ENCODE measurements at places on chromosomes 13 and 19.

GRCh38 chr13:99975626-99976025 lies 4.1 kb upstream of the ZIC5 start:
- DNase-seq, result no peak

DNA sequence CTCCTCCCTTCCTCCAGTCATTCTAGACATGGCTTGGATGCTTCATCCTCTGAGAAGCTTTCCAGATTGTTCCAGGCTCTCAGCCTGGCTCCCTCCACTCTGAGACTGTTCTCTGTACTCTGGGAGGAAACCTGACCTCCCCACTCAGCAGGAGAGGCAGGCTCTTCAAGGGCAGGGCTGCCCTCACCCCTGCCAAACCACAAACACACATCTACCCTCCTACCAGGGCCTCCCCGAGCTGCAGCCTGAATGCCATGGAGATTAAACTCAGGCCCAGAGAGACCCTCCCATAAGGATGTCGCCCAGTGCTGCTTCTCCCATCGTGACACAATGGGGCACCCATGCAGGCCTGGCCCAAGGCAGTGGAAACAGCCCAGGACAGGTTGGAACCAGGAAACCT lies 16.2 kb downstream of the NUMBL start:
- no peak for DNase-seq

- DNase-seq, result no peak
Measured at GRCh38 chr19:47389150-47389556, 30.2 kb downstream of the MEIS3 start.

DNA sequence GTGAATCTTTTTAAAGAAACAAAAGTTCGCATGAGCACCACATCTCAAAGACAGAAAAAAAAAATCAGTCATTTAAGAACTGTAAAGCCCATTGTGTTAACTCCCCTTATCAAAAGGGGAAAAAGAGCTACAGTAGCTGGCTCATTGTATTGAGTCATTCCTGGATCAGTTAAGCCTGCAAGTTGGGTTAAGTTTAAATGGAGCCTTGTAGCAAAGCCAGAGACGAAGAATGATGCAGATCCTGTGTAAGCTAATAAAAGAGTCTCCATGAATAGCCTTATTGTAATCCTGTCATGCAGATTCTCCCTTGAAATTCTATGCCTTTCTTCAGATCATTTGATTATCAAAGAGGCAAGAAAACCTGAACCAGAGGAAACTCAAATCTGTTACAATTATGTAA lies 83.8 kb downstream of the CRYL1 start:
- no peak for DNase-seq

DNA sequence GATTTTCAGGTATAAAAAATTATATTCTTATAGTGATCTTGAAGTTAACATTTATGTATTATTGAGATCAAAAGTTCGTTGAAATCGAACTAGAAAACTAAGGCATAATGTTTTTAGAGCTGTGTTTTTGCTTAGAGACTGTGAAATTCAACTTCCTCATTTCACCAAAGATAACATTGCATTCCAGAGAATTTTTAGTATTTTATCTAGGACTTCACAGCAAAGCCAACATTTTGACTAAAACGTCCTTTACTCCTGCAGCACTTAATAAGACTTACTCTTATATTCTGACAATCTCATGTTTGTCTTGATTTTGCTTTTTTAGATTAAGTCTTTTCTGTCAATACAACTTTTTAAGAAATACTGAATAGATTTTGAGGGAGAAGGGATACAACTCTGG lies 4.7 kb downstream of the KCTD4 start:
- DNase-seq, result no peak

Data from CD4-positive, alpha-beta T cell treated with Interleukin-6 for 4 hours (primary cell).